Sciatic nerve (tissue), 2 donors: ENCODE measurements at places on chromosomes 3 and 15.

GRCh38 chr15:86834115-86834863 is 754.6 kb downstream of the AGBL1 start:
- no peak for DNase-seq

- no peak for DNase-seq
Observed at GRCh38 chr15:42073418-42073817, 20.9 kb downstream of the PLA2G4D start.

DNA sequence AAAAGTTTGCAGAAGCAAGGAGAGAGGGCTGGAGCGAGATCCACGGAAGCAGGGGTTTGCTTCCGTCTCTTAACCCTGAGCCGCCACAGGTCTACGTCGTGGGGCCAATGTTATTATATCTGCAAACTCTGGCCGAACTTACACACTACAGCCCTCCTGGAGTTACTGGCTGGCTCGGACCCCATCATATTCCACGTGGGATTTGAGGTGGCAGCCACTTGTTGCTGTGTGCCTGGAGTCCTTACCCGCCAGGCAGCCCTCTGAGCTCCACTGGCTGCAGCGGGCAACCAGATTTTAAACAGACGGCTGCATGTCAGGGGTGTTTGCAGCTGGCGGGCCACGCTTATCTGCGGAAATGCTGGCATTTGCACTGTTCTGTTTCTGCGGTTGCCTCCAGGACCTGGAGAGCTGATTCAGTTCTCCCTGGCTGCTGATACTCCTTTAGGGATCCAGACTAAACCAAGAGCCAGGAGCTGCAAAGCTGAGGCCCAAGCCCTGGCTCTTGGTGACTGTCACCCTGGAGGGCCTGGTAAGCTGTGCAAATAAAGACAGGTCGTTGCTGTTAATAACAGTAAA is 34.7 kb downstream of the TM2D3 start:
- no peak for DNase-seq

DNA sequence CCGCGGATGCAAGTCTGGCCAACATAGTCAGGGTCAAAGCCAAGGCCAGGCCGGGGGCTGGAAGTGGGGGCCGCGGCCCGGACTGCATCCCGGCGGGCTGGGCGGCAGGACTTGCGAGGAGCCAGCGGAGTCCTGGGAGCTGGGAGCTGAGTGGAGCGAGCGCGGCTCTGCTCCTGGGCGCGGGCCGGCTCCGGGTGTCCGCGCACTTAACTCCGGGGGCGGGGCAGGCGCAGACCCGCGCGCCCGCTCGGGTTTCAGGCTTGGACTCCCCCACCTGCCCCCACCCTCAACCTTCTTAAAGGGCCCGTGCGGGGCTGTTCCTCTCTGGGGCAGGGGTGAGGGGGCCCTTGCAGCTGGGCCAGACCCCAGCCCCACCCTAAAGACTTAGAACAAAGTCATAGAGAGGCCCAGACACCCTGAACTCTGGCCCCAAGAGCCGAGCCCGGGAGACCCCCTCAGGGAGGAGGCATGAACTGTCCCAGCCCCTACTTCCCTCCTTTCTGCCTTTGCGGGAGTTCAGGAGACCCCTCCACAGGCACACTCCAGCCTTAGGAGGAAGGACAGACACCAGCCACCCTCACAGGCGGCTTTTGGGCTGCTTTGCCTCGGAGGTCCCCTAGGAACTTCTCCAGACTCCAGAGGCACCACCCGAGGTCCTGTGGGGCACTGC is at the start of gene CSPG4:
Gene CSPG4 (minus strand): TSS at position 181 of the 670 bp plus-strand sequence. CDS start 93 bp downstream, at position 88.
- peak; percentile 82 for DNase-seq

GRCh38 chr3:130973406-130973805 is 53.2 kb downstream of the ASTE1 start:
- no peak for DNase-seq

- no peak for DNase-seq
Observed at GRCh38 chr3:7381741-7382140, 520.8 kb downstream of the GRM7 start.

DNA sequence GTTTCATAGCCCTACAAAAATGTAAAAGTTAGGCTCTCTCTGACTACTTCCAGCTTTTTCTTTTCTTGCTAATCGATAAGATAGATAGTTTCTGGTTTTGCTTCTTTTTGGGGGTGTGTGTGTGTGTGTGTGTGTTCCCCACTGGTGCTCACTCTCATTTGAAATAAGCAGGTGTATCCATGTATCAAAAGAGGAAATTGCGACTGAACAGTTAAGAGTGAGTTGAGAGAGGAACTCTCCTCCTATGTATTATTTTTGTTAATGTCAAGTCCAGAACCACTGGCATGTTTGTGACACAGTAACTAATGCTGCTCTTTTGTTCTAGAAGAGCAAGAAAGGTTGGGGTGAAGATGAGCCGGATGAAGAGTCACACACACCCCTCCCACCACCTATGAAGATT is 96.7 kb upstream of the UMPS start:
- no peak for DNase-seq

- DNase-seq, result peak; percentile 71
Observed at GRCh38 chr15:48644467-48644826, 1.1 kb downstream of the FBN1 start.

DNA sequence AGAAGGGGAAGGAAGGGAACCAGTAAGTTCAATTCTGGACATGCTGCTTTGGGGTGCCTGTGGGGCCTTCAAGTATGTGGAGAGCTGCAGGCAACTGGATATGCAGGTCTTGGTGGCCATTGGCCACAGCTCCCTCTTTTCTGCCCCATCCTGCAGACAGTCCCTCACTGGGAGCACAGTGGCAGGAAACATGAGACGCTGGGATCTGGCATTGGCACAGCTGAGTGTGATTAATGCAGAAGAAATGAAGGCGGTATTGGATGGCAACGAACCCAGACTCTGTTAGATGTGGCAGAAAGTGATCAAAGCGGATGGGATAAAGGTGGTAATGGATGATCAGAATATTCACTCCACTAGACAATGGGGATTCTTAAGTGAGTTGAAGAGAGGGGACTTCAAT is 23.2 kb upstream of the VPS8 start:
- DNase-seq, result peak; percentile 10

DNA sequence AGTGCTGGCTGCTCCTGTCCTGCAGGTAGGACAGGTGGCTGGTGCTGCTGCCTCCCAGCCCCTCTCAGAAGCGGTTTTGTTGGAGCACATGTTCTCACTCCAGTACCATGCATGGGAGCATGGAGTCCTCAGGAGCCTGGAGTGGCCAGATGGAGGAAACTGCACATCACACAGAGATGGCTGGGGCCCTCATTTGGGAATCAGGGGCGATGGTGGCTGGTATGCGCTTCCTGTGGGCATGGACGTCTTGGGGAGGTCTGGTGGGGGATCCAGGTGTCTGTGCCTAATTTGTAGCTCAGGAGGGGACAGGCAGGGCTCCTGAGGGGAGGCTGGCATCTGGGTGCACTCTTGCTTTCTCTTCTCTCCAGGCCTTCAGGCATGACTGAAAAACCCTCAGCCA is 168.2 kb downstream of the KLF13 start:
- no peak for DNase-seq

GRCh38 chr3:115082260-115082659 is 64.8 kb downstream of the ZBTB20 start:
- no peak for DNase-seq

- no peak for DNase-seq
Observed at GRCh38 chr3:161644891-161645635, 148.5 kb downstream of the OTOL1 start.

- DNase-seq, result no peak
Observed at GRCh38 chr3:9782770-9783169, 9.5 kb downstream of the TADA3 start.

DNA sequence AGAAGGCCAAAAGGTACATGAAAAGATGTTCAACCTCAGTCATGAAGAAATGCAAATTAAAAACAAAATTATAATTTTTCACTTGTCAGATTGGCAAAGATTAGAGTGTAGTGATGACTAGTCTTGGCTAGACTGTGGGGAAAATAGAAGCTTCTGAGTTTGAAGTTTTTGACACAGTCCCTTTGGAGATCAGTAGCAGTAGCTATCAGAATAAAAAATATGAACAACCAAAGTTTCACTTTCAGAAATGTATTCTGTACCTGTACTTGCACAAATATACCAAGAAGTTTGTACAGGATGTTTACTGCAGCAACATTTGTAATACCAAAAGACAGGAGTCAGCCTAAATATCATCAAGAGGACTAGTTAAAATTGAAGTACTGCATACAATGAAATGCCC is 14.1 kb downstream of the ATP2C1 start:
- no peak for DNase-seq

DNA sequence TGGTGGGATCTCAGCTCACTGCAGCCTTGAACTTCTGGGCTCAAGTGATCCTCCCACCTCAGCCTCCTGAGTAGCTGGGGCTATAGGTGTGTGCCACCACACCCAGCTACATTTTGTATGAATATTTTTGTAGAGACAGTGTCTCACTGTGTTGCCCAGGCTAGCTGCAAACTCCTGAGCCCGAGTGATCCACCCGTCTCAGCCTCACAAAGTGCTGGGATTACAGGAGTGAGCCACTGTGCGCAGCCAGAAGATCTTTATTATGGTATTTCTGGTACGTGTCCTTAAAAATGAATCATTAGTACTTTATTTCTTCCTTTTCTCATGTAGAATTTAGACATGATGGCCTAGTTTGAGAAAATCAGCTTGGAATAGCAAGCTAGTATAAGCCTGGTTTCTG is 153.3 kb downstream of the BCHE start:
- DNase-seq, result no peak

GRCh38 chr3:119492128-119492527 is 6.2 kb upstream of the TIMMDC1 start:
- no peak for DNase-seq

DNA sequence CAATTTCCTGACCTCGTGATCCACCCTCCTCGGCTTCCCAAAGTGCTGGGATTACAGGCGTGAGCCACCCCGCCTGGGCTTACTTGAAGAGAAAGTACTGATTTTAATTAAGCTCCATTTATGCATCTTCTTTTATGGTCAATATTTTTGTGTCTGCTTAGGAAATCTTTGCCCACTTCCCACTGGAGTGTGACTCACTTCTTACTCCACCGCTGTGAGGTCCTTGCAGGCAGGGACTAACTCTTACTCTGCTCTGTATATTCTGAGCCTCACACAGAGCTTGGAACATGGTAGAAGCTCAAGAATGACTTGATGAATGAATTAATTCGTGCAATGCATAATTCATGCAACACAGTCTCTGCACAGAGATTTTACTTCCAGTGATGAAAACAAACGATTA is 2.9 kb upstream of the TM4SF19 start:
- no peak for DNase-seq

- DNase-seq, result no peak
Observed at GRCh38 chr3:11611341-11611799, 32.3 kb downstream of the VGLL4 start.

GRCh38 chr3:127734754-127735473 is 62.2 kb downstream of the ABTB1 start:
- peak; percentile 73 for DNase-seq

DNA sequence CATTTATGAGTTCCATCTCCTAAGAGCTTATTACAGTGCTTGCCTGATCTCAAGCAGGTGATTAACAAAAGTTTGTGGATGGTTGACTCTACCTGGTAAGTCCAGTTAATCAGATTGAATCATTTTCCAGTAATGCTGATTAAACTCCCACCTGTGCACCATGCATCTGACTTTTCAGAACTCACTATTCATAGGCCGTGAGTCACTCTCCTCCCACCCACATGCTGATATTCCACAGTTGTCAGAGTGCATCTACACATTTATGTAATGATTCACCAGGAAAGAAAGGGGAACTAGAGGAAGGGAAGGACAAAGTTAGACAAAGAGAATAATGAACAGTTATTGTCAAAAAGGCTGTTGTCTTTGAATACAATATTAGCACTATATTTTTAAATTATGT is 106.2 kb upstream of the UBE3A start:
- DNase-seq, result no peak

GRCh38 chr3:20141851-20142250 is 44.2 kb downstream of the SGO1 start:
- DNase-seq, result peak; percentile 67

- no peak for DNase-seq
Observed at GRCh38 chr15:36978126-36978525, 122.2 kb downstream of the MEIS2 start.

- no peak for DNase-seq
Observed at GRCh38 chr3:64266983-64267382, 41.7 kb upstream of the PRICKLE2 start.

DNA sequence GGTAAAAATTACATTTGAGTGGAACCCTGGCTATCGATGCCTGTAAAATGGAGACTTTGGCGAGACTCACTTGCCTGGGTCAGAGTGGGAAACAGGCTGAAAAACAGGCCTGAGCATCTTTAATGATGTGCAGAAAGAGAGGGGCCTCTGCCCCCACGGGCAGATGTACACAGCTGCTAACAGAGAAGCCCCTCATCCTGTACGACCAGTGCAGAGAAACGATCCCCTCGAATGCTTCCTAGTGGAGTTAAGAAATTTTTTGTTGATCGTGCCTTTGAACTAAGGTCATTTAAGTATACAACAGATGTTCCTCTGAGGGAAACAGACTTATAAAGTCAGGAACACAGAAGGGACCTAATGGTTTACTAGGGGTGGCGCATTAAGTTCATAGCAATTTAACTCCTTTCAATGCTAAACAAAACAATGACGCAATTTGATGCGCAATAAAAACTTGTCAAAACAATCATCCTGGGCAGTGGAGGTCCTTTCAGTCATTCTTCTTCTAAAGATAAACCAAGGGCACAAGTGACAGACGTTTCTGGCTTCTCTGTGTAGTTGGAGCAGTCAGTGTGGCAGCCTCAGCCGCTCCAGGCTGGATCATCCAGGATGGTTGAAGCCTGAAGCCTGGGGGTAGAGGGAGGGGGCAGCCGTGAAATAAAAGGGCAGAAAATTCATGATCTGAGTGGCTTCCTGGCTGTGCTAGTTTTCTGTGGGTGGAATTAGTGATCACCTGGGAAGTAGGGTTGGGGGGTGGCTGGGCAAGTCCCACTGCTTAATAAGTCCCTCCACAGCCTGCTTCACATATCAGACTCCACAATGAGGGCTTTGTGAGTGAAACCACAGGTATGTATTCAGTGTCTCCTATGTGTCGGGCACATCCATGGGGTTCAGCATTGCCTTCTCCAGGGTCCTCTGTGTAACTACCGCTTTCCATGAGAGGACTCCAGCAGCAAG is 50.8 kb upstream of the MRPS22 start:
- no peak for DNase-seq

- DNase-seq, result no peak
Observed at GRCh38 chr3:40588406-40588805, 63.6 kb downstream of the ZNF621 start.

- DNase-seq, result no peak
Observed at GRCh38 chr3:39808467-39809180, 785 bp upstream of the MYRIP start.

- DNase-seq, result no peak
Observed at GRCh38 chr3:45205126-45205525, 21.0 kb downstream of the TMEM158 start.

DNA sequence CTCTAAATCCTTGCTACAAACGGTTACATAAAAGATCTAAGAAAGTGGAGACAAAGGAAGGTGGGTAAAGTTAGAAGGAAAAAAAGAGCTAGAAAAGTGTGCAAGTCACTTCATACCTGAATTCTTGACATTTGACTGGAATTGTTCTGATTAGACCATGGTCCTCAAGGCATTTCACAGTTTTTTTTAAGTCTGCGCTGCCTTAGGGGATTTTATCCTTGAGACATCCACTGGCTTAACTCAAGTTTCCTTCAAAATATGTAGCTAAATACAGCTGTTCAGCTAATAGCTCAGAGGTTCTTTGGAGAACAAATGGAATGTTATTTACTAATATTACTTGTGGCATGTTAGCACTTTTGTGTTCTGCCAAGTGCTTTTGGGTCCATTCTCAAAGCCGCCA is 236.9 kb downstream of the TP63 start:
- DNase-seq, result no peak

GRCh38 chr15:55420171-55420866 is 12.0 kb downstream of the PIERCE2 start:
- no peak for DNase-seq
